Psoas muscle (tissue), 8 donors: ENCODE measurements at places on chromosomes 3 and 15. TPM values are rescaled to one million over a fixed set of nuclear protein-coding genes. Genes with fewer than 3 reads are reported as not detected.

- DNase-seq, result no peak
- no peak overlapping the region for H3K4me3 ChIP-seq
- no peak overlapping the region for H3K27ac ChIP-seq
- H3K27me3 ChIP-seq, result no peaks in the 10 kb centered on the region
Measured at GRCh38 chr15:64343222-64343621, 12.8 kb downstream of the CSNK1G1 start.

DNA sequence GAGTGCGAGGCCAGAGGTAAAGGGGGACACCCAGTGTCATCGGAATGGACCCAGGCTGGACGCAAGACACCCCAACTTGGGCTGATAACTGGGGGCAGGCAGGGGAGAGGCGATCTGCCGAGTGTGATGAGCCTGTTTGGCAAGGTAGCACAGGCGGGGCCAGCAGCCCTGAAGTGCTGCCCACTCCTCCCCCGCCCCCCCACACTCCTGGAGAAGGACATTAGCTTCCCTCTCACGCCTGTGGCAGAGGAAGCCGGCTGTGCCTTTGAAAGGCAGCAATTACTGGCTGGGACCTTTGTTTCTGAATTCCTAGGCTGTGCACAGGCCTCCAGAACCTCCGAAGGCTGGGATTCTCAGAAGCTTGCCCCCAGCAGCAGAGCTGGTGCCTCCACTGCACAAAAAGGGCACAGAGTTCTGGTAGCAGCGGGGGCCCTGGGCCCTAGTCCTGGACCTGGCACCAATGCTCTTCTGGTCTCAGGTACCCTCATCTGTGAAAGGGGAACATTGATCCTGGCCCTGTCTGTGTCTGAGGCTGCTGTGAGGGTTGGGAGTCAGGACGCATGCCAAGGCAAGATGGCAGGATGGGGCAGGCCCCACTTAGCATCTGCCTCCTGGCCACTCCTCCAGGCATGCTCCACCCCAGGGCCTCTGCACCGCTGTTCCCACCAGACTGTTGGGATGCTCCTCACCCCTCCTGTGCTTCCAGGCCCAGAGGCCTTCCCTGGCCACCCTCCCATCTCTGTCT lies 28.6 kb downstream of the IQSEC1 start:
- H3K27ac ChIP-seq, result no peak overlapping the region
- DNase-seq, result no peak
- no peaks in the 10 kb centered on the region for H3K4me1 ChIP-seq
- no peak overlapping the region for H3K4me3 ChIP-seq

GRCh38 chr15:76328106-76328696 lies 8.4 kb upstream of the ISL2 start:
- peaks cover 6% of the 10 kb centered on the region for H3K27me3 ChIP-seq
- H3K27ac ChIP-seq, result no peak overlapping the region
- H3K36me3 ChIP-seq, result no peaks in the 10 kb centered on the region
- no peaks in the 10 kb centered on the region for H3K4me1 ChIP-seq
- no peak for DNase-seq

DNA sequence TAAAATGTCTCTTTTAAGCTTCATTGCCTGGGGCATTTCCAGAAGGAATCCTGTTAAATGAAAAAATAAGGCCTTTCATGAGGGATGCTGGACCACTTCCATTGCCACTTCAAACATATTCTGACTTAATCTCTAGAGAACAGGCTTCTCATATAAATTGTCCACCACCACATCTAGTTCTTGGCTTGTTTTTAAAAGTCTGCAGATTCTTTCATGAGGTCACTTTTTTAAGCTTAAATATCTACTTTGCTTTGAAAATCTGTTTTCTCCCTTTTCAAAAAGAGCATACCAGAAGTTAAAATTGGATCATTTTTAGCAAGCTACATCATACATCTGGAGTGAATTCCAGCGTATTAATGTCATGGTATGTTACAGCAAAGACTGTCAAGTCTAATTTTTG lies 131.6 kb downstream of the C3orf70 start:
- no peaks in the 10 kb centered on the region for H3K4me1 ChIP-seq
- no peak overlapping the region for H3K27ac ChIP-seq
- H3K27me3 ChIP-seq, result no peaks in the 10 kb centered on the region
- no peak for DNase-seq
- H3K4me3 ChIP-seq, result no peak overlapping the region
- H3K36me3 ChIP-seq, result peaks cover 25% of the 10 kb centered on the region

- H3K27ac ChIP-seq, result peak within 1 kb of the TSS; percentile 82
- H3K4me3 ChIP-seq, result peak within 1 kb of the TSS; percentile 64
- no peaks in the 10 kb centered on the region for H3K27me3 ChIP-seq
- DNase-seq, result peak; percentile 79
- H3K4me1 ChIP-seq, result peaks cover 32% of the 10 kb centered on the region
Measured at GRCh38 chr15:34795267-34796081, at the start of gene ACTC1. Gene ACTC1 (minus strand): TSS chr15:34795549. CDS start chr15:34794808, 741 bp downstream.

DNA sequence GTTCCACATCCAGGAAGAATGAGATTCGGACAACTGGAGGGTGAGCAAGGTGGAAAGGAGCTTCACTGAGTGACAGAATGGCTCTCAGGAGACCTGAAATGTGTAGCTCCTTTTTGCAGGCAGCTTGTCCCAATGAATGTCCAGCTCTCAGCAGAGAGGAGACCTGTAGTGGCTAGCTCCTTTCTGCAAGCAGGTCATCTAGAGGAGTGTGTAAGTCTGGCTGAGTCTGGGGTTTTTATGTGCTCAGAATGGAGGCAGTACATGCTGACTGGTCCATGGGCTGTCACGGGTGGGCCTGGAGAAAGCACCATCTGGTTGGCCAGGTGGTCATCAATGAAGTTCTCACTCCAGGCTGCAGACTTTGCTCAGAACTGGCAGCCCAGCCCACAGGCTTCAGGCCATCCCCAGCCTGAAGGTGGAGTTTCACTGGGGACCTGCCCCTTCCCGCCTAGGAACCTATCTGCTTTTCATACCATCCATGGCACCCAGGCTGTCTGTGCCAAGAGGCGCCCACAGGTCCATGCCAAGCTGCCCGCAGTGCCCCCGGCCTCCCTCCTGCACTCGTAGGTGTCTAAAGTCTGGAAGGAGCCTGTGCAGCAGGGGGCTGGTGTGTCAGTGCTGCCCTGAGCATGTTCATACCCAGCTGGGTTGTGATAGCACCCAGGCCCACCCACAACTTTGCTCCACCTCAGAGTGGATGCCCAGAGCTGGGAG lies 276.6 kb downstream of the UBE2E2 start:
- peaks cover 19% of the 10 kb centered on the region for H3K4me1 ChIP-seq
- no peaks in the 10 kb centered on the region for H3K36me3 ChIP-seq
- no peak overlapping the region for H3K27ac ChIP-seq
- no peaks in the 10 kb centered on the region for H3K27me3 ChIP-seq

DNA sequence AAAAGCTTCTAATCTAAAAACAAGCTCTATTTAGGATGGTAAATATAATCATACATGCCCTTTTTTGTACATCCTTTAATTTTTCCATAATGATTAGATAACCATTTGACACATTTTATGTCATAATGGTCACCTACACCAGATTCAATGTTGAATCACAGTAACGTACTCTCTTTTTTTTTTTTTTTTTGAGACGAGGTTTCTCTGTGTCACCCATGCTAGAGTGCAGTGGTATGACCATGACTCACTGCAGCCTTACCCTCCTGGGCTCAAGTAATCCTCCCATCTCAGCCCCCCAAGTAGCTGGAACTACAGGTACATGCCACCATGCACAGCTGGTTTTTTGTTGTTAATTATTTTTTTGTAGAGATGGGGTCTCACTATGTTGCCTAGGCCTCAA lies 49.2 kb downstream of the PROS1 start:
- H3K36me3 ChIP-seq, result no peaks in the 10 kb centered on the region
- H3K27me3 ChIP-seq, result no peaks in the 10 kb centered on the region
- H3K4me1 ChIP-seq, result no peaks in the 10 kb centered on the region
- H3K4me3 ChIP-seq, result no peak overlapping the region

GRCh38 chr15:101092156-101092866 lies 159.5 kb downstream of the CHSY1 start:
- peak overlapping the region; percentile 60 for H3K27ac ChIP-seq
- peaks cover 11% of the 10 kb centered on the region for H3K4me1 ChIP-seq
- H3K36me3 ChIP-seq, result no peaks in the 10 kb centered on the region
- no peaks in the 10 kb centered on the region for H3K27me3 ChIP-seq
- no peak overlapping the region for H3K4me3 ChIP-seq

Gene CD86
- 0.71 TPM for total RNA-seq

Gene NMNAT3
- 6.0 TPM for total RNA-seq

Gene ACTC1
- 3,379 TPM for total RNA-seq

Gene RLBP1
- total RNA-seq, result not detected
